Ascending aorta (tissue), 2 donors: ENCODE measurements at places on chromosomes 4 and X.

GRCh38 chrX:18291006-18291545, 63.4 kb downstream of the SCML2 start:
- no peak for DNase-seq

DNA sequence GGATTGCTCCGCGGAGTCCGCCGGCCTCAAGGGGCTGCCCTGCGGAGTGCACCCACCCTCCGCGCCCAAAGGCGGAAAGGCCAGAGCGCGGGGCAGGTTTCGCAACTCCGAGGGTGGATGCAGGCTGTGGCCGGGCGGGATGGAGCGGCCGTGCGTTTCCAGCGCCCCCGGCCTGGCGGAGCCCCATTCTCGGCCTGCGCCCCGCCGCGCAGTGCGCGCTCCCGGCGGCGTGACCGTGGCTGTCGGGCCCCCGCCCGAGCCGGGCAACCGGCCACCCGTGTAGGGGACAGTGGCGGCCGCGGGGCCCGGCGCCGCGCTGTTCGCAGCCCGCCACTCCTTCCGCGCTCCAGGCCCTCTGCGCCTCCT, 331 bp downstream of the SETD7 start:
- DNase-seq = no peak

GRCh38 chrX:114532111-114532805, 51.6 kb upstream of the HTR2C start:
- DNase-seq = no peak

GRCh38 chrX:41589634-41590270, 99.0 kb upstream of the GPR34 start:
- DNase-seq = no peak

- DNase-seq = no peak
Observed at GRCh38 chrX:40373025-40373424, 207.7 kb upstream of the ATP6AP2 start.

DNA sequence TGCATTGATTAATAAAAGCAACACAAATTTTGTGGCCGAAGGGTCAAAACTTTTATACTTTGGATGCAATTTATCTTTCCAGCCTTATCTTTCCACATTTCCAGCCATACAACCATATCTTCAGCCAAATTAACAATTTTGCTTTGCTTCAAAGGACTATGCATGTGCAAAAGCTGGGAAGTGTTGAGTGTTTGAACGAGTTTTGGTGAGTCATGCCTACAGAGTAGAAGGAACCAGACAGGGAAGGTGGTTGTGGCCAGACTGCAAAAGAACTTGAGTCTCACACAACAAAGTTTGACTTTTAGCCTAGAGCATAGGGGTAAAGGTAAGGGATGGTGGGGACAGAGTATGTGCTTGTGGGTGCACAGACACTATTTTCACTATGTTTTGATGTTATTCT, 53.0 kb upstream of the GABRA2 start:
- no peak for DNase-seq

- DNase-seq = no peak
Observed at GRCh38 chr4:80466618-80467017, 131.1 kb downstream of the CFAP299 start.

DNA sequence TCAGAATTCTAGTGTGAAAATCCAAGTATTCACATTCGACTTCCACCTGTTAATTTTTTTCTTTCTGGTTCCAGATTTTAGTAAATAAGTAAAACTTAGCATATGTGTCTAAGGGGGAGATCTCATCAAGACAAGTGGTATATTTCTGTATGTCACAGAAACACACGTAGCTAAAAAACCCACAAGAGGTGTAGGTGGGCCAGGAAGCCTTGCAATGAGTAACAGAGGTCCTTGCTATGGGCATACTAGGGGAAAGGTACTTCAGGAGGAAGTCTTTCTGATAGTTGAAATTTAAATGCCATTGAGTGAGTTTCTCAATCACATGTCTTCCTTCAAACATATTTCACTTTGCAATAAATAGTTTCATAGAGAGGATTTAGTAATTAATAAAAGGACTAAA, 315.8 kb downstream of the MID1IP1 start:
- DNase-seq = no peak

DNA sequence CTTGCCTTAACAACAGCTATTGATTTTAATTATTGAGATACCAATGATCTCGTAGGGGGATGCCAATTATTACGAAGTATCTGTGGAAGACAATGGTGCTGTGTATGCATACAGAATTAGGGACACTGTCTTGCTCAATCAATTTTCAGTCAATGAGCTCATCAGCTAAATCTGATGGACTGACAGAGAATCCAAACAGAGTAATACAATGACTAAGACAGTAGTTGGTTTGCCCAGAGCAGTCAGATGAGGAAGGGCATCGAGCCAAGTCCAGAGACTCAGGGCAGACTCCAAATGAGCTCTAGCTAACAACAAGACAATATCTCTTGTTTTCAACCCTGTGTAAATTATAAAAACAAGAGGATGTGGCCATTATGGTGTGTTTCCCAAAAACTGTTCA, 14.7 kb upstream of the GSX2 start:
- no peak for DNase-seq

DNA sequence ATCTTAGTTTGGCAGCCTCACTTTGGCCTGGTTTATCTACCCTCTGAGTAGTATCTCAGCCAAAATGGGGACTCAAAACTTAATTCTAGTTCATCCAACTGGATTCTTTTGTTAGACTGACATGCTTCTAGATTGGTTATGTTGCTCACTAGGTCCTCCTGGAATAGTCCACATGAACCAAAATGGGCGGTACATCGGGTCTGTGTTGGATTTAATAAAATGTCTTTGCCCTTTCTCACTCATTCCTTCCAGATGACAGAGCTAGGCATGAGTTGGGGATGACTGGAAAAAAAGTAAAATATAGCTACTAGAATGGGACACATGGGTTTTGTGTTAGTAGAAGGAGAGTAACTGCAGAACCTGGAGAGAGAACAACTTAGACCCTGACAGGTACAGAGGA, 247.9 kb downstream of the CCSER1 start:
- DNase-seq = no peak

DNA sequence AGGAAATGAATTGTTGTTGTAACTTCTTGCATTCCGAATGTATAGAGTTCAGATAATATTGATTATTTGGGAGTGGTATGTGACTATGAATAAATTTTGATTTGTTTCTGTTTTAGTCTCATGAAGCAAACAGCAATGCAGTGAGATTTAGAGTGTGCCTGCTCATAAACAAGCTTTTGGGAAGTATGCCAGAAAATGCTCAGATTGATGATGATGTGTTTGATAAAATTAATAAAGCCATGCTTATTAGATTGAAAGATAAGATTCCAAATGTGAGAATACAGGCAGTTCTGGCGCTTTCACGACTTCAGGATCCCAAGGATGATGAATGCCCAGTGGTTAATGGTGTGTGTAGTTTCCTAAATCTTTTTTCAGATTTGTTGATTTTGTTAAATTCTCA, 2.0 kb downstream of the NCAPG start:
- DNase-seq = no peak

GRCh38 chrX:15399962-15400391, 15.8 kb upstream of the VEGFD start:
- no peak for DNase-seq

GRCh38 chr4:22607382-22607781, 85.4 kb upstream of the GBA3 start:
- DNase-seq = no peak

- DNase-seq = no peak
Observed at GRCh38 chr4:76611616-76612207, 176.7 kb downstream of the SHROOM3 start.

DNA sequence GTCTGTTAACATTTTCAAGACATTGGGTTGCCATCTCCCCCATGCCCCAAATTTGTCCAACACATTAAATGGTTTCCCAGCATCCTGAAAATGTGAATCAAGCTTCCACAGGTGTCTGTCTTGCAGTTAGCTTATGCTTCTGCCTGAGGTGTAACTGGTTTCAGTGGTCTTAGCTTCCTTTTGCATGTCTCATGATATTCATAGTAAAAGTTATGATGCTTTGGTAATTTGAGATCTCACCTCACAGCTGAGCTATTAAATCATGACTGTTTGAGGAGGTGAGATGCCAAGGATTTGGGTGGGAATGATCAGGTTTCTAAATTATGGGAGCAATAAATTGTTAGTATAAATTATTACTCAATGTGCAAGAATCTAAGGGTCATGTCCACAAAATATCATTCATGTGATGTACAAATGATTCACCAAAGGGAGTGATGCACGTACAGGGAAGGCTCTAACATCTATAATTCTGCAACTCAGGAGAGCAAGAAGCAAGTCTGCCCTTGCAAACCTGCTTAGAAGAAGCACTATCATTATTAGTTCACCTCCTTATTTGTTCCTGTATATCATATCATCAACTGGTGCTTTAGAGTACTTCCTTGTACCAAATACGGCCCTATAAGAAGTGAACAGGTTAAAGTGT, 17.1 kb upstream of the RAI2 start:
- no peak for DNase-seq

DNA sequence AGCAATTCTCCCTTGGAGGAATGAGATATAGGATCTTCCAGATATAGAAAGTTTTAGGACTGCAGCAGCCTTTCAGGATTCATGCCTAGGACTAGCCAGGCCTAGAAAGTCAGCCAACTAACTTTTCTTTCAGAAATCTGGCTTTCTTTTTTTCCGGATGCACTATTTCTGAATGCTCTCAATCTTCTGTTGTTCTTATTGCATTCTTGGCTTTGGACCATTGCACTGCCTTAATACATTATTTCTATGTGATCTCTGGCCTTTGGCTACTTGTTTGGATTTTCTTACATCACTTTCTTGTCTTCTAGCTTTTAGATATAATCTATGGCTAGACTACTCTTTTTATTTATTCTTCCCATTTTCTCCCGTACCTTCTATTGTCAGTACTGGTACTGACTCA, 813.1 kb upstream of the HTR2C start:
- DNase-seq = no peak

GRCh38 chrX:104250470-104250869, 4.3 kb downstream of the ESX1 start:
- DNase-seq = no peak

DNA sequence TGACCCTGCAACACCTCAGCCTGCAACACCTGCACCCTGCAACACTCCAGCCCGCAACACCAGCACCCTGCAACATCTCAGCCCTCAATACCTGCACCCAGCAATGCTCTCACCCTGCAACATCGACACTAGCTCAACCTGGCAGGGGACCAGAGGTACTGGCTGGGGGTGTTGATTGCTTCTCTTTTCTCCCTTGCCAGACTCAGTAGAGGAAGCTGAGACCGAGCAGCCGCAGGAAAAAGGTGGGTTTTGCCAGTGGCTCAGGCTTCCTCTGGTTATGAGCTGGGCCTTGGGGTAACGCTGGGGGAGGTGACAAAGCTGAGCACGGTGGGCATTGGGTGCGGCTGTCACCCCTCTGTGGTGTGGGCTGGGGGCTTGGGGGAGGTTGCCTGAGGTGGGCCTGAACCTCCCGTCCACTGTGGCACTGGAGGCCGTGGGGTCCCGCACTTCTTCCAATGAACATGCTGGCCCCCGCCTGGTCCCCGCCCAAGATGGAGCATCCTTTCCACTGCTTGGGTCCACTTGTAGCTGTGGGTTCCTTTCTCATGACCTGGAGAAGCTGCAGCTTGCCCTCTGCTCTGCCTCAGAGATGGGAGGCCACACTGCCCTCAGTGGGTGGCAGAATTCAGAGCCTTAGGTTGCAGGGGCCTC, 26.0 kb downstream of the SH3TC1 start:
- no peak for DNase-seq

GRCh38 chr4:149825336-149825735, 9.7 kb upstream of the IQCM start:
- no peak for DNase-seq

DNA sequence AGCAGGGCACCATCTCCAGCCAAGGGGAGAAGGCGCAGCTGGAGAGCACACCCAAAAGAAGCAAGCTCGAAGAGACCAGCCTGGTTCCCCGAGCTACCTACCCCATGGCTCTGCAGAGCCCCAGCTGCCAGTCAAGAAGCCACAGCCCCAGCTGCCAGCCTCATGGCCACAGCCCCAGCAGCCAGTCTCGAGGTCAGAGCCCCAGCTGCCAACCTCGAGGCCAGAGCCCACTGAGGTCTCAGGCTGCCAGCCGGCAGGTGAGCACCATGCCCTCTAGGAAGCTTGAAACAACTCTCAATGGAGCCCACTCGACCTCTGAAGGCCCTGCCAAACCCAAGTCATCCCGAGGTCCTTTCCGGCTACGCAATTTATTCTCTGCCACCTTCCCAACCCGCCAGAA, 27.0 kb upstream of the PRPS1 start:
- DNase-seq = no peak

DNA sequence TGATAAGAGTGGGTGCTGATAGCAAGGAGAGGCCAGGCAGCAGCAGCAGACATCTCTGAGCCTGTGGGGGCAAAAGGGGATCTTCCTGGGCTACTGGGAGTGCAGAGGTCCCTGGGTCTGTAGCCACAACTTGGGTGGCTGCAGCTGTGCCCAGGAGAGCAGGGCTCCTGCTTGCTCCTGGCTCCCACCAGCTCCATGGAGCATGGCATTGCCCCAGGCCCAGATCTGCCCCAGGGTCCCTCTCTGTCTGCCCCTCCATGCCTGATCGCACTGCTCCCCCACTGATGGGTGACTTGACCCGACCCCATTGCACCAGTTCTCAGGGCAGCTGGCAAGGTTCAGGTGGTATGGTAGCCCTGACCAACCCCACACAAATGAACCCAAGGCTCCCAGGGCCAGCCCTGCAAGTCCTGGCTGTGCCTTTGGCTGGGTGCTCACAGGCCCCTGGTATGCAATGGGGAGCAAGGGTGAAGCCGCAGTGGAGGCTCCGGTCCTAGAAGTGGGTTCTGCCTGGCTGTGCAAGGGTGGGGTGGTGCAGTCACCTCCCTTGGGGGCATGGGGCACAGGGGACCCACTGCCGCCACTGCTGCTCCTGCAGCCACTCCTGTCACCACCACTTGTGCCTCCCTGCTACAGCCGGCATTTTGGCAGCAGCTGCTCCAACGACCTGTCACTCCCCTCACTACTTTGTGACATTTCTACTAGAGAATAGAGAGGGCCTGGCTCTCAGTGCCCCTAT, 184.9 kb downstream of the NPFFR2 start:
- DNase-seq = no peak

DNA sequence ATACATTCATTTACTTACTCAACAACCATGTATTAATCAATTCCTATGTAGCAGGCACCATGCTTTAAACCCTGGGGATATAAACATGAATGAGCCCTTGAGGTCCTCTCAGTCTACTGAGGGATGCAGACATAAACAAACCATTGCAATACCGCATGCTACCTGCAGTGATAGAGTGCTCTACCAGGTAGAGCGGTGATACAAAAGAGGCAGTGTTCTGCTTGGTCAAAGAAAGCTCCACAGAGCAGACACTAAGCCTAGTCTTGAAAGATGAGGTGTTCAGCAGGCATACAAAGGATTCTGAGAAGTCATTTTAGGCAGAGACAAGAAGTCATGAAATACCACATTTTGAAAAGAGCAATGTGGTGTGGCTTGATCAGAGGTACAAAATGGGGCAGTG, 26.9 kb upstream of the AMOT start:
- no peak for DNase-seq

DNA sequence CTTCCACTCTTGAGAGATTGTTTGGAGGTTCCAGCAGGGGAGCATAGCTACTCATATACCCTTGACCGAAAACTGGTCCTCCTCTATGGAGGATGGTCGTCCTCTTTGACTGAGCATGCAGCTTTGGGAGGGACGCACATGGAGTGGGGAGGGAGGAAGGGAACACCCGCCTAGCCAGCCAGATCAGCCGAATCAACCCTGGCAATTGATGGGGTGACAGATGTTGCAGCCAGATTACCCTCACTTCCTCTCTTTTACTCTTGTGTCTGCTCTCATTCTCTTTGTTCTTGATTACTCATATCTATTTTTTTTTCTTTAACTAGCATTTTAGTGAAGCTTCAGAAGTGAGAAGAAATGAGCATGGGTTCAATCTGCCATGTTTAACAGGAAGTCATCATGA, 19.6 kb downstream of the MGST2 start:
- DNase-seq = no peak

GRCh38 chrX:86148024-86148511, at the start of gene DACH2:
Gene DACH2, plus strand, starts transcription at chrX:86148451.
- peak; percentile 18 for DNase-seq
